ENCODE measurements at places on chromosomes 1 and 21. TPM values are rescaled to one million over a fixed set of nuclear protein-coding genes. Genes with fewer than 3 reads are reported as not detected.

The AVPR1B gene
- not detected for total RNA-seq

The RIMKLA gene
- total RNA-seq: 0.08 TPM

The AUNIP gene
- total RNA-seq: 9.0 TPM

The TAS1R3 gene
- total RNA-seq: 0.19 TPM

The SPRR2B gene
- total RNA-seq: not detected

DNA sequence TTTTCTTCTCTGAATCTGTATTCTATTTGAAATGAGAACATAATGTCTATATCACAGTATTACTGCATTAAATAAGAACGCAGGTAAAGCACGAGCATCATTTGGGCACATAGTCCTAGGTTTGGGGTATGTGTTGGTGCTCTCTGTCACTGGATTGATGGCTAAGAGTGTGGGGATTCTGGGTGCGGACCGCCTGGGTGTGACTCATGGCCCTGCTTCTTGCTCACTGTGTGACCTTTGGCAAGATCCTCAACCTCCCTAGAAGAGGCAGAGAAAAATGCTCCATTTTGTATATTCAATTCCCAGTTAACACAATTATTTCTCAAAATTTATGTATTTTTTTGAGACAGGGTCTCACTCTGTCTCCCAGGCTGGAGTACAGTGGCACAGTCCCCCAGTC lies 99.7 kb downstream of the LAMC2 start:
- H3K27ac ChIP-seq: no peak overlapping the region
- no peaks in the 10 kb centered on the region for H3K36me3 ChIP-seq
- no peak overlapping the region for H3K4me3 ChIP-seq
- no peaks in the 10 kb centered on the region for H3K4me1 ChIP-seq

- H3K27ac ChIP-seq: no peak overlapping the region
- no peaks in the 10 kb centered on the region for H3K27me3 ChIP-seq
- no peak overlapping the region for H3K4me3 ChIP-seq
- no peaks in the 10 kb centered on the region for H3K36me3 ChIP-seq
Measured at GRCh38 chr1:164983023-164983650, 373.4 kb downstream of the LMX1A start.

GRCh38 chr1:47797575-47797974 lies 199.6 kb downstream of the TRABD2B start:
- H3K27ac ChIP-seq: no peak overlapping the region
- no peak overlapping the region for H3K4me3 ChIP-seq

DNA sequence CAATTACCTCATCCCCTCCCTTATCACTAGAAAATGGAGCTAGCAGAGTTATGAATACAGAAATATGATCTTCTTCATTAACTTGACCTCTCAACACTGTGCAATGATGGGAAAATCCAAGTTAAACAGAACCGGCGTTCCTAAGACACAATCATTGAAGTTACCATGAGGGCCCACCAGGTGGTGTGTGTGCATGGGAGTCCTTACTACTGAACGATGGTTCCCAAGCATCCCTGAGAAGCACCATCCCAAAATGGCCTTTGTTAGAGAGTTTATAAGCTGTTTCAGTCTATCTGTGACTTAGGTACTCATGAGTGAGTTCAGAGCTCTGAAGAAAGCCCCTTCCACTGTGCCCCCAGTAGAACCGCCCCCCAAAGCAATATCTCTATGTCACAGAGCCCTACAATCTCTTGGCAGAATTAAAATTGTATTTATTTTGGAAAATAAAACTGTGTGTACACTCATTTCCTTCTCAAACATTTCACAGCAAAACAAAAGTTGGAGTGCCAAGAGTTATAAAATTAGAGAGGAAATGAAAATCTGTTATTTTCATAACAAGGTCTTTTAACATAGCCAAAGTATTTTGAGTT lies 56.8 kb downstream of the PLD5 start:
- H3K27ac ChIP-seq: no peak overlapping the region
- no peaks in the 10 kb centered on the region for H3K27me3 ChIP-seq
- no peaks in the 10 kb centered on the region for H3K36me3 ChIP-seq
- H3K4me1 ChIP-seq: no peaks in the 10 kb centered on the region
- H3K4me3 ChIP-seq: no peak overlapping the region

DNA sequence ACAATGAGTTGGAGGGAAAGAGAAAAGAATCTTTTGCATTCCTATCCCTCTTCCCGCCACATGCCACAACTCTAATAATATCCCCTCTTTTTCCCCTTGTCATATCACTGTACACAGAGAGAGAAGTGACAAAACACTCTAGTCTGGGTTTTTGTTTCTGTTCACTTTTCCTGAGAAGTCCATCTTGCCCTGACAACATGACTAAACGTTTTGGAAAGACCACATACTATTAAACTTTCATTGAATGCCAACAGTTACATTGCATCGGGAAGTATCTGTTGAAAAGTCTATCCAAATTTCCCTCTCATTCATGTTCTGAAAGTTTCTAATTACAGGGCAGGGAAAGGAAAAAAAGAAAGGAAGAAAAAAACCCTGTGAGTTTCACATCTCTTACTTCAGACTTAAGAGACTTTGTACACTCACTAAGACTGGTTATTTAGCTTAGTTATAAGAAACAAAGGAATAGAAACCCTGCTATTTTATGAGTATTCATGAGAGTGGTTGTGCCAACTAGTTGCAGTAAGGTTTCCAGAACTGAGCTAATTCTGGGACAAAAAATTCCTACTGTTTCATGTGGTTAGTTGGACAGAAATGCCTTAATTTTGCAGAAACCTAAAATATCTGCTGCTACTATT lies 16.9 kb downstream of the PLA2G4A start:
- no peak overlapping the region for H3K4me3 ChIP-seq
- no peaks in the 10 kb centered on the region for H3K27me3 ChIP-seq
- H3K27ac ChIP-seq: no peak overlapping the region
- no peak for DNase-seq

DNA sequence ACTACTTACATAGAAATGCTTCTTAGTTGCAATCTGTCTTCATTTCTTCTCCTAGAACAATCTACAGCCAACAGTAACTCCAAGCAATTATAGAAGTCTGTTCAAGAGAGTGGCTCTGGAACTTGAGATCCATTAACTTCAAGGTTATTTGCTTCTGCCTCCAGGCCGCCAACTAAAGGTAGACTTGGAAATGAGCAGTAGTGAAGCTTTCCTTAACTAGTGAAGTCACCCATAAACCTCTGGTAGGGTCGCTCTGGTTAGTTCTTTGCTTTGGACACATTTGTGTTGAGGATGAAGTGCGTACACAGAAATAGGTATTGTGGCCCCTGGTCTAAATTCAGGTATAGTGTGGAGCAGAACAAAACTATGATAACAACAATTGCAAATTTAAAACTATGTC lies 809.9 kb upstream of the RGS18 start:
- H3K36me3 ChIP-seq: no peaks in the 10 kb centered on the region
- H3K4me3 ChIP-seq: no peak overlapping the region
- H3K27me3 ChIP-seq: no peaks in the 10 kb centered on the region
- no peaks in the 10 kb centered on the region for H3K4me1 ChIP-seq
- no peak for DNase-seq

DNA sequence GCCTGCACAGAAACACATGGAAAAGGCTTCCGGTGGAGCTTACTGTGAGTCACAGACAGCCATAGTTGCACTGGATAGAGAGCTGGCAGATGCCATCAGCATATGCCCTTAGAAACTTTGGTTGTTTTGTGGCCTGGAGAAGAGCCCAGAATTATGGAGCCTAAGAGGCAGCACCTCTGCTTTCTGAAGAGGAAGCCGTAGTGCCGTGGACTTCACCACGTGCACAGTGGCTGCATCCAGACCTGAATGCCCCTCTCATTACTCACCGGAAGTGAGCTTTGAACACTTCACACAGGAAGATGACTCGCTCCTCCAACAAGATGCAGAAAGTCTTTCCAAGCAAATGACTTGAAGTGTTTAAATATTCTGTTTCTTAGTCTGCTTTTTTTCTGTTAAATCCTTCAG lies 28.4 kb downstream of the JUN start:
- no peaks in the 10 kb centered on the region for H3K36me3 ChIP-seq
- no peak overlapping the region for H3K4me3 ChIP-seq
- peaks cover 5% of the 10 kb centered on the region for H3K4me1 ChIP-seq
- no peaks in the 10 kb centered on the region for H3K27me3 ChIP-seq
- DNase-seq: no peak

DNA sequence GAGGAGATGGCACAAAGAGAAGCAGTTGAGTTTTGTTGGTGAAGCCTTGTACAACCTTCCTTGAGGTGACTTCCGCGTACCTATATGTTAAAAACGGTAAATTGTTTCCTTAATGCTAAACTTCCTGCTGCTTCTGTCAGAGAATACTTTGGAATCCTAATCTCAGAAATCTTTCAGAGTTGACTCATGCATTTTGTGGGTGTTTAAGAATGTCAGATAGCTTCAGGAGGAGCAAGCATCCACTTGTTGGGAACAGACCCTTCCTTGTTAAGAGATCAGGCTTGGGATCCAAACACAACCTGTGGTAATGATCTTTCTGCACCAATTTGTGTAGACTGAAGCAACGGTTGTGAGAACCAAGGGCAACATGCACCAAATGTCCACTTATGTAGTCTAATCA lies 29.5 kb downstream of the AK4 start:
- no peak overlapping the region for H3K27ac ChIP-seq
- no peaks in the 10 kb centered on the region for H3K36me3 ChIP-seq
- H3K27me3 ChIP-seq: no peaks in the 10 kb centered on the region

GRCh38 chr1:201127755-201128455 lies 921 bp upstream of the ASCL5 start:
- H3K27me3 ChIP-seq: no peaks in the 10 kb centered on the region
- H3K4me3 ChIP-seq: no peak overlapping the region
- no peaks in the 10 kb centered on the region for H3K36me3 ChIP-seq
- DNase-seq: no peak
- H3K27ac ChIP-seq: no peak overlapping the region
- no peaks in the 10 kb centered on the region for H3K4me1 ChIP-seq

GRCh38 chr1:98267423-98267822 lies 346.6 kb upstream of the DPYD start:
- no peak overlapping the region for H3K4me3 ChIP-seq
- H3K27ac ChIP-seq: no peak overlapping the region
- no peaks in the 10 kb centered on the region for H3K36me3 ChIP-seq
- no peaks in the 10 kb centered on the region for H3K4me1 ChIP-seq
- no peaks in the 10 kb centered on the region for H3K27me3 ChIP-seq

GRCh38 chr1:110672001-110672752 lies 2.6 kb downstream of the KCNA3 start:
- H3K4me1 ChIP-seq: peaks cover 11% of the 10 kb centered on the region
- no peaks in the 10 kb centered on the region for H3K36me3 ChIP-seq
- H3K27me3 ChIP-seq: no peaks in the 10 kb centered on the region
- no peak overlapping the region for H3K27ac ChIP-seq
- no peak for DNase-seq

DNA sequence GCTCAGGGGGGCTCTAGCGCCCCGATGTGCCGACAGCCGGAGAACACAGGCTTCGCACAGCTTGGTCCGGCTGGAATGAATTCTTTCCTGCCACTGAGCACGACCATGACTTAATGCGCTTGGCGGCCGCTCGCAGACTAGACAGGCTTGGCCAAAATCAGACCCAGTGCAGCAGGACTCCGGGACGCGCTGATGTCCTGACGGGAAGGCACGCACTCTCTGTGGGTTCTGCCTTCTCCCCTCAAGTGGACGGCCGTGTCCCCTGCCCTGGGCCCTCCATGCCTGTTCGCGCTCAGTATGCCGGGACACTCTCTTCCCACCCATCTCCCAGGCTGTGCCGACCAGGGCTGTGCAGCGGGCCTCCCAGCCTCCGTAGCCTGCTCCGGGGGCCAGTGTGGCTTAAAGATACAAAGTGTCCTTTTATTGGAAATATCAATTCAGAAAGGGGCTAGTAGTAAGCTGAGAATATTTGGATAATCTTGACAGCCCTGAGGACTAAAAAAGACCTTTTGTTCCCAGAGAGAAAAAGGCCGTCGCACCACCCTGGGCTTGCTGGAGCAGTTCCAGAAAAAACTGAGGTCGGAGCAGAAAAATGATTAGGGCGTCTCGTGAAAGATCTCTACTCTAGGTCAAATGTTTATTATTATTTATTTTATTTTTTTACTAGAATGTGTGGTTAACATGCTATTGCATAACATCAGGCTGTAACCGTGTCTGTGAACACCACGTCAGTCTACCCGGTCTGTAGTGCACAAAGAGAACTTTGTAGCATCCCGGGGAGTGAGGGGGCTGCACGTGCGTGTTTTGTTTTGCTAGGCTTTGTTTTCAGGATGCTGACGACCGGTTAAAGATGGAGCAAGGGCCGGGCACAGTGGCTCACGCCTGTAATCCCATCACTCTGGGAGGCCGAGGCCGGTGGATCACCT lies 88.1 kb upstream of the ARHGEF16 start:
- no peaks in the 10 kb centered on the region for H3K36me3 ChIP-seq
- H3K4me1 ChIP-seq: no peaks in the 10 kb centered on the region
- H3K4me3 ChIP-seq: no peak overlapping the region
- H3K27me3 ChIP-seq: no peaks in the 10 kb centered on the region

- no peak overlapping the region for H3K27ac ChIP-seq
- H3K4me3 ChIP-seq: no peak overlapping the region
- H3K4me1 ChIP-seq: no peaks in the 10 kb centered on the region
- no peaks in the 10 kb centered on the region for H3K27me3 ChIP-seq
Measured at GRCh38 chr1:222224636-222225315, 323.1 kb downstream of the HHIPL2 start.

DNA sequence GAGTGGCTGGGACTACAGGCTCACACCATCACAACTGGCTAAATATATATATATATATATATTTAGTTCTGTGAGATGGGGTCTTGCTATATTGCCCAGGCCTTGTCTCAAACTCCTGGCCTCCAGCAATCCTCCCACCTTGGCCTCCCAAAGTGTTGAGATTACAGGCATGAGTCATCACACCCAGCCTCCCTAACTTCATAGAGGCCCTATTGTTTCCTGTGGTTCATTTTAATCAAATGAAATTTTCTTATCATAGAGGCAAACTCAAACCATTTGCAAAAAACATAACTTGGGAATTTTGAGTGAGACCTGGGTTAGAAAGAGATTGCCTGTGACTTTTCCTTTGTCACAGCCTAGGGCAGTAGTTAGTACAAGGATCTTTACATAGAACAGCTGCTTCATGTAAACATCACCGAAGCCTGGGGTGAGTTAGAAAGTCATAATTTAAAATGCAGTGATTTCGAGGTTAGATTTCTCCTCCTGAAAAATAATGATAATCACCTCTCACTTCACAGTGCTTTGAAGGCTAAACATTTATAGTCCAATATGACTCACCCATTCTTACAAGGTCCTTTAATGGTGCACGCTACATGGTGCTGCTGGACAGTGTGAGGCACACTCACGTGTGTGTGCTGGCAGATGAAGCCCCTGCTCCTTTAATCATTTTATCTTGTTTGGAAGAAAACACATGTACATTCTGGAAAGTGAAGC lies 188.9 kb downstream of the RHOU start:
- no peaks in the 10 kb centered on the region for H3K36me3 ChIP-seq
- no peak overlapping the region for H3K27ac ChIP-seq
- H3K4me1 ChIP-seq: no peaks in the 10 kb centered on the region
- H3K4me3 ChIP-seq: no peak overlapping the region
